ENCODE measurements at places on chromosomes 6 and 20. TPM values are rescaled to one million over a fixed set of nuclear protein-coding genes. Genes with fewer than 3 reads are reported as not detected.

The TMC2 gene
- total RNA-seq, result 0.26 TPM

The SLC26A8 gene
- not detected for total RNA-seq

DNA sequence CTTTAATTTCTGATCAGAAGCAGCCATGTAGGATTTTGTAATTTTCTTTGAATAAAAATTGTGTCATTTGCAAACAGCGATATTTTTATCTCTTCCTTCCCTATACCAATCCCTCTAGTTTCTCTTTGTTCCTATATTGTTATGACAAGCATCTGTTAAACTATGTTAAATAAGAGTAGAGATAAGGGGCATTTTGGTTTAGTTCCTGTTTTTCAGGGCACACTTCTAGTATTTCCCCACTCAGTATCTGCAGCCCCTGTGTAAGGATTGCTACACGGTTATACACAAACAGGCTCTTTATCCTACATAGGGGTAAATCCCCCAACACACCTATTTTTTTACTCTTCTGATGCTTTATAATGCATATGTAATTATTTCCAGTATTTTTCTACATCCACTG lies 42.1 kb downstream of the TRERF1 start:
- no peak overlapping the region for H3K27ac ChIP-seq
- no peak overlapping the region for H3K4me3 ChIP-seq
- no peaks in the 10 kb centered on the region for H3K4me1 ChIP-seq
- H3K27me3 ChIP-seq, result no peaks in the 10 kb centered on the region

- H3K36me3 ChIP-seq, result no peaks in the 10 kb centered on the region
- peak overlapping the region; percentile 79 for H3K27ac ChIP-seq
- H3K27me3 ChIP-seq, result no peaks in the 10 kb centered on the region
- peak; percentile 39 for DNase-seq
Observed at GRCh38 chr6:98946879-98947410, 801 bp downstream of the FBXL4 start.

GRCh38 chr6:148557796-148558321 lies 189.0 kb upstream of the UST start:
- DNase-seq, result no peak
- H3K27ac ChIP-seq, result no peak overlapping the region
- no peaks in the 10 kb centered on the region for H3K36me3 ChIP-seq
- no peak overlapping the region for H3K4me3 ChIP-seq
- no peaks in the 10 kb centered on the region for H3K27me3 ChIP-seq

GRCh38 chr20:55935448-55936208 lies 69.7 kb downstream of the CBLN4 start:
- no peak for DNase-seq
- H3K4me3 ChIP-seq, result no peak overlapping the region

- no peak overlapping the region for H3K4me3 ChIP-seq
- no peaks in the 10 kb centered on the region for H3K27me3 ChIP-seq
- DNase-seq, result no peak
- H3K36me3 ChIP-seq, result no peaks in the 10 kb centered on the region
Observed at GRCh38 chr6:83976871-83977270, 56.7 kb upstream of the MRAP2 start.

DNA sequence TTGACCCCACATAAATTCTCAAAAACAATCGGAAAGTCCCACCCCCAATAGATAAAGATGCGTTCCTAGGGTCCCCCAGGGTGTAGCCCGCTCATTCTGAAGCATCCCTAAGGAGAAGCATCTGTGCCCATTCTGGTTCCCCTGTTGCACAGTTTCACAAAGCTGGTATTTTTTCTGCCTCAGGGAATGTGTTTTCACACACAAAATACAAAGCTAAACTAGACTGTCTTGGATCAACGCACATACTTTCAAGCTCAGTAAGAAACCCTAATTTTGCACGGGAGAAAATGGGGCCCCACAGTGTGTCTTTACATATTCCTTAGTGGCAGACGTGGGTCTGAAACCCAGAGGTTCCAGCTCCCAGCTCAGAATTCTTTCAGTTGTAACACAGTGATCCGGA lies 6.1 kb downstream of the FOXQ1 start:
- DNase-seq, result no peak
- H3K4me3 ChIP-seq, result no peak overlapping the region
- peaks cover 16% of the 10 kb centered on the region for H3K4me1 ChIP-seq
- peaks cover 4% of the 10 kb centered on the region for H3K27me3 ChIP-seq
- no peak overlapping the region for H3K27ac ChIP-seq

DNA sequence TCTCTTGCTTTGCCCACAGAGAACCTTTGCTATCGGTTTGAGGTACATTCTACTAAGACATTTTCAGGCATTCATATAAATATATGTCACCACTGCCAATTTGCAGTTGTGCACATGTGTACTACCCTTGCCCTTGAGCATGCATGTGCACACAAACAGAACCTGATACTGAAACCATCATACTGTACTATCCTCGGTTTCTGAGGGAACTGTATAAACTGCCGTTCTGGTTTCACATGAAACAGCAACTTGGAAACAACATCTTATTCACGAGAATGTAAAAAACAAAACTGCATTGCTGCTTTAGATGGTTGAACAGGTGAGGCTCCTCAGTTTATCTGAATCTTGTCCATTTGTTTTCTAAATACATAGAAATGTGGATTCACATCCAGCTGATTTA lies 151.2 kb upstream of the TMEM170B start:
- H3K27ac ChIP-seq, result no peak overlapping the region
- no peaks in the 10 kb centered on the region for H3K27me3 ChIP-seq
- DNase-seq, result no peak
- no peak overlapping the region for H3K4me3 ChIP-seq
- H3K4me1 ChIP-seq, result peaks cover 7% of the 10 kb centered on the region

- H3K27ac ChIP-seq, result no peak overlapping the region
- no peaks in the 10 kb centered on the region for H3K36me3 ChIP-seq
- H3K4me3 ChIP-seq, result no peak overlapping the region
- DNase-seq, result no peak
- no peaks in the 10 kb centered on the region for H3K27me3 ChIP-seq
- peaks cover 10% of the 10 kb centered on the region for H3K4me1 ChIP-seq
Observed at GRCh38 chr6:110816677-110817076, 1.4 kb upstream of the CDK19 start.

All from body of pancreas (tissue), 4 donors.